ENCODE measurements at places on chromosomes 5 and 9. TPM values are rescaled to one million over a fixed set of nuclear protein-coding genes. Genes with fewer than 3 reads are reported as not detected.

- no peaks in the 10 kb centered on the region for H3K27me3 ChIP-seq
- no peaks in the 10 kb centered on the region for H3K36me3 ChIP-seq
- peaks cover 46% of the 10 kb centered on the region for H3K4me1 ChIP-seq
- DNase-seq: no peak
- H3K4me3 ChIP-seq: no peak overlapping the region
These were observed 30.8 kb downstream of the RASGRF2 start for GRCh38 chr5:80990971-80991370.

The MAN1B1 gene
- total RNA-seq: 66.9 TPM

The TPPP gene
- 8.5 TPM for total RNA-seq

The ARHGAP26 gene
- total RNA-seq: 27.3 TPM

The FAF2 gene
- 27.5 TPM for total RNA-seq
